Peyer's patch (tissue), 4 donors: ENCODE measurements at places on chromosomes 5 and 9. TPM values are rescaled to one million over a fixed set of nuclear protein-coding genes. Genes with fewer than 3 reads are reported as not detected.

Gene FUT7
- total RNA-seq = not detected

- DNase-seq = no peak
Observed at GRCh38 chr5:157900644-157901043, 41.7 kb upstream of the CLINT1 start.

DNA sequence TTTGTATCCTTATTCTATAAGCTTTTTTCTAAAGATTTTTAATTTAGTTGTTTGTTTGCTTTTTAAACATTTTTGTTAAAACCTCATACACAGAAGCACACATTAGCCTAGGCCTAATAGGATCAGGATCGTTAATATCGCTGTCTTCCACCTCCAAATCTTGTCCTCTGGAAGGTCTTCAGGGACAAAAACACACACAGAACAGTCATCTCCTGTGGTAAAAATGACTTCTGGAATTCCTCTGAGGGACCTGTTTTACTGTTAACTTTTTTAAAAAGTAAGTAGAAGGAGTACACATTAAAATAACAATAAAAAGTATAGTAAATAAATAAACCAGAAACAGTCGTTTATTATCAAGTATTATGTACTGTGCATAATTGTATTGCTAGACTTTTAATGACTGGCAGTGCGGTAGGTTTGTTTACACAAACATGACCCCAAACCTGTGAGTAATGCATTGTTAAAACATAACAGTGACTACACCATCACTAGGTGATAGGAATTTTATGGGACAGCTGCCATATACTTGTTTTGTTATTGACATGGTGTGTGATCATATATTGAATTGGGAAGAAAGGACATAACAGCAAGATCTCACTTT lies 109.6 kb downstream of the ZCCHC7 start:
- DNase-seq = no peak

DNA sequence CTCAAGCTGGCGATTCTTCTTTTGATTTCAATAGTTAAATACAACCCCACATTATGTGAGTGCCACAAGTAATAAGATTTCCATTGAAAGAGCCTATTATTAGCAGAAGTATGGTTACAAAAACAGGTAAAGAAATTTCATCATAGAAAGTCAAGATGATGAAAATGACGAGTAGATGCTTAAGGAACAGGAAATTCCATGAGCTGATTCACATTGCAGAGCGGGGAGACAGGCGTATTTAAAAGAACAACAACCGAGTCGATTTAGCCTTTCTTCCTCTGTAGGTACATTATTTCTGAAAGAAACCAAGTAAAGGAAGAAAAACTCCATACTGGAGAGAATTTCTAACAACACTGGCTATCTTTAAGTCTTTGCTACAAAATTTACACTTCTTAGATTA lies 310.4 kb downstream of the SLF1 start:
- no peak for DNase-seq

GRCh38 chr9:4070266-4070665 lies 229.6 kb downstream of the GLIS3 start:
- DNase-seq = no peak

DNA sequence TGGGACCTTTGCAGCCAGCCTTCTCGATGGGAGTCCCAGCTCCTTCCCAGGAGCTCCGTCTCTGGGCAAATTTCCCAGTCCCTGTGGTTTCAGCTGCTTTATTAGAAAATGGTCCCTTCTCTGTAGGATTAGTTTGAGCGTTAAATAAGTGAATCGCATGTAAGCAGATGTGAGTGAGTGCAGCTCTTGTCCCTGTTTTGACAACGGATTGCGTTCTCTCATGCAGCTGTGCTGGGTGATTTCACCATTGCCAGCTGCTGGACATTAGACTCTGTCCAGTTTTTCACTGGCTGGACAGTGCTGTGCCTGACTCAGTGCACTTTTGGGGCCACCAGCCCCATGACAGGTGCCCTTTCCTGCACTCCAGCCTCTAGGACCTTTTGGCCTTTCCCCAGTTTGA lies 11.6 kb upstream of the CEL start:
- no peak for DNase-seq

- no peak for DNase-seq
Observed at GRCh38 chr9:21996858-21997257, 2.3 kb downstream of the CDKN2B-AS1 start.

DNA sequence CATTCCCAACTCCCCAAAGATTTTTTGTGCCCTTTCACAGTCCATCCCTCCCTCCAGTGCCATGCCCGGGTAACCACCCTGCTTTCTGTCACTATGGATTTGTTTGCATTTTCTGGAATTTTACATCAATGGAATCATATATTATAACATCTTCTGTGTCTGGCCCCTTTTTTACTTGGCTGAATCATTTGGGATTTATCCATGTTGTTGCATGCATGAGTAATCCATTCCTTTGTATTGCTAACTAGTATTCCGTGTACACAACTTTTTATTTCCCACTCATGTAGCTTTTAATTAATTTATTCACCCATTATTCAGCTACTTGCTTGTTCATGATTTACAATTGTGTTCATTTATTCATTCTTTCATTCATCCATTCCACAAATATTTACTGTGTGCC lies 94.1 kb downstream of the FGF18 start:
- no peak for DNase-seq

- DNase-seq = no peak
Observed at GRCh38 chr9:92327283-92327850, 1.6 kb downstream of the CENPP start.

- DNase-seq = no peak
Observed at GRCh38 chr5:141811287-141812155, 66.7 kb downstream of the PCDH1 start.

DNA sequence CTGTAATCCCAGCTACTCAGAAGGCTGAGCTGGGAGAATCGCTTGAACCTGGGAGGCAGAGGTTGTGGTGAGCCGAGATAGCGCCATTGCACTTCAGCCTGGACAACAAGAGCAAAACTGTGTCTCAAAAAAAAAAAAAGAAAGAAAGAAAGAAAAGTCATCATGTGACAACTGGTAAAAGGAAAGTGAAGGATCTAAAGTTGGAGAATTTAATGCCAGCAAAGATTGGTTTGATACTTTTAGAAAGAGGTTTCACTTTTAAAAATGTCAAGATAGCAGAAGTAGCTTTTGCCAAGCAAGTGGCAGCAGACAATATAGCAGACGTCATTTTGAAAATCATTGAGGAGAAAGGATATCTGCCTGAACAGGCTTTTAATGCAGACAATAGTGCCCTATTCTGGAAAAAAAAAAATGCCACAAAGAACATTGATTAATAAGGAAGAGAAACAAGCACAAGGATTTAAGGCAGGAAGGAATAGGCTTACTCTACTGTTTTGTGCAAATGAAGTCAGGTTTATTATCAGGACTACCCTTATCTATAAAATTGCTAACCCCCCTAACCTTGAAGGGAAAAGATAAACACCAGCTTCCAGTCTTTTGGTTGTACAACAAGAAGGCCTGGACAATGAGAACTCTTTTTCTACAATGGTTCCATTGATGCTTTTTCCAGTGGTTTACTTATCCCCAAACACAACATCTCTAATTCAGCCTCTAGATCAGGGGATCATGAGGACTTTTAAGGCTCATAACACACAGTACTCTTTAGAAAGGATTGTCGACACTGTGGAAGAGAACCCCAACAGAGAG lies 12.0 kb downstream of the PKD2L2 start:
- DNase-seq = no peak
